Stimulated activated CD4-positive, alpha-beta T cell treated with anti-CD3 and anti-CD28 coated beads, Interleukin-4, amount 100 ng/mL, for 1 hour (primary cell): ENCODE measurements at places on chromosomes 11 and 22.

DNA sequence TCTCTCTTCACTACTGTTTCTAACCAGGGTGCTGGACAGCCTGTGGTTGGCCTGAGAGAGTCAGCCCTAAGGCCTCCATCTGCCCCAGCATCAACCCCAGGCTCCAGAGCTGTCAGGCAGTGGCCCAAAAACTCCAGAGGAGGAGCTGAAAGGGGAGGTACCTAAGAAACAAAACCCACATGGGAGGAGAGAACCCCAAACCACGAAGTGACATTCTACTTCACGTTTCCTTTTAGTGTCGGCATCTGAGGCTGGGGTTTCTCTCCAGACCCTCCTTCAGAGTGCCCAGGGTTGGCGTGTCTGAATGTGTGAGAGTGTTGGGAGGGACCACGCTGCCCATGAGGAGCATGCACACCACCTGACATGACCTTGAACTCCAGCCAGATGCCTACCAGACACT lies 69.8 kb upstream of the NNMT start:
- DNase-seq: no peak

DNA sequence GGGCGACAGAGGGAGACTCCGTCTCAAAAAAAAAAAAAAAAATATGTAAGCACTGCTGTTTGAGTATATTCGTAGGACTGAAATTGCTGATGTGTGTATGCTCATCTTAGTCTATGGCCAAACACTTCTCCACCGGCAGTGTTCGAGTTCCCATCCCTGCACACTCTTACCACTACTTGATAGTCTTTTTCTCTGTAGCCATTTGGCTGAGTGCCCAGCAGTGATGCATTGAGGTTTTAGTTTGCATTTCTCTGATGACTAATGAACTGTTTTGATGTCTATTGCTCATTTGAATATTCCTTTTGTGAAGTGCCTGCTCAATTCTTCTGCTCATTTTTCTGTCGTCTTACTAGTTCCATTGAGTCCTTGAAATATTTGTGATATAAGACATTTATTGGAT lies 1.9 kb downstream of the TIRAP start:
- peak; percentile 84 for DNase-seq

DNA sequence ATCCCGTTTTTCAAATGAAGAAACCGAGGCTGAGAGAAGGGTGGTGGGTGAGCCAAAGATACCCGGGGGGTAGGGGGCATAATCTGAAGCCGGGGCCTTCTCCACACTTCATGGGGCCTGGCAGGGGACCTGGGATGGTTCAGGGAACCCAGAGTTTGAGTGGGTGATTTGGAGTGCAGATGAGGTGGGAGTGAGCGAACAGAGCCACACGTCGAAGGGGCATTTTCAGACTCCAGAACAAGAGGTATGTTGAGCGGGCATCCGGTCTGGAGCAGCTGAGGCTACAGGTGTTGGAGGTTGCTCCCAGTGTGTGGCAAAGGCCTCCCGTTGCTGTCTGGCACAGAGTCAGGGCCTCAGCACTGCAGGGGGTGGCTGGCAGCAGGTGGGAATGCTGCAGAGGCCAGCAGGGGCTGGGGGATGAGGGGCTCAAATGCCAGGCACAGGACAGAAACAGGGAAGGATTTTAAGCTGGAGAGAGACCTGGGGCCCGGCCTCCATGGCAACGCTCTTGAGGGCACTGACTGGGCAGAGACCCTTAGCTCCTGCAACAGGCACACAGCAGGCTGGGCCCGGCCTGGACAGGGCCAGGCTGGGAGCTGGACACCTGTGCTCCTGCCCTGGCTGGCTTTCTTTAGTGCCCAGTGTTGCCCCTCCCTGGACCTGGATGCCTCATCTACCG lies 46.2 kb downstream of the WNT11 start:
- no peak for DNase-seq

- no peak for DNase-seq
Measured at GRCh38 chr11:23769214-23769613, 727.6 kb upstream of the LUZP2 start.

GRCh38 chr11:47863189-47863897 lies 15.2 kb upstream of the NUP160 start:
- no peak for DNase-seq
